ENCODE measurements at places on chromosomes 16 and 17. TPM values are rescaled to one million over a fixed set of nuclear protein-coding genes. Genes with fewer than 3 reads are reported as not detected.

DNA sequence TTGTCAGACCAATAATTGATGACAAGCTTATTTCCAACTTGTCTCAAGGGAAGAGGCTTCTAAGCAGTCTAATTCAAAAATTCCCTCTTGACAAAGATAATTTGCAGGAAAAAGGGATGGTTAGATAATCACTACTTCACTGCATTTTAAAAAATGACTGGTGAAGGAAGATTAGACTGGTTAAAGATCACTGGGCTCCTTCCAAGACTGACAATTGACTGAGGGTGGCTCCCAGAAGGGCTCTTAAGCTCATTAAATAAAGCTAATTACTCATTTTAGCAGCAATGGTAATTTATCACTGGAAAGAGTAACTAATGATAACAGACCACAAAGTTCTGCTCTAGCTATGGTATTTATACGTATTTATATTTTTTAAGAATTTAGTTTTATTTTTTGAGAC, 4.4 kb upstream of the HEATR3 start:
- DNase-seq = no peak

GRCh38 chr17:45640141-45640850, 143.8 kb upstream of the CRHR1 start:
- DNase-seq = peak; percentile 56

DNA sequence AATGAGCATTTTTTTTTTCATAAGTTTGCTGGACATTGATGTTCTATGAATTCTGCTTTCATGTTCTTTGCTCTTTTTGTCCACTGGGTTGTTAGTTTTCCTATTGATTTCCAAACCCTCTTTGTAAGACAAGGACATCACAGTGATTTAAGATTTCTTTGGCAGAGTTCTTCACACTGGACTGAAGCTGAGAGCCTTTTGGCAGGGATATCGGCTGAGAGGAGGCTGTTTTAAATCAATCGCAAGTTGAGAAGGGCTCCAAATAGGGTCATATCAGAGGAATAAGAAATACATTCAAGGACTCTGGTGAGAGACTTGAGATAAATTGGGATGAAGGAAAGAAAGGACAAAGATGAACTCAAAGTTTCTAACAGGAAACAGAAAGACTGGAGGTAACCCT, 165.8 kb upstream of the AXIN2 start:
- no peak for DNase-seq

The MBTPS1 gene
- 118 TPM for total RNA-seq

DNA sequence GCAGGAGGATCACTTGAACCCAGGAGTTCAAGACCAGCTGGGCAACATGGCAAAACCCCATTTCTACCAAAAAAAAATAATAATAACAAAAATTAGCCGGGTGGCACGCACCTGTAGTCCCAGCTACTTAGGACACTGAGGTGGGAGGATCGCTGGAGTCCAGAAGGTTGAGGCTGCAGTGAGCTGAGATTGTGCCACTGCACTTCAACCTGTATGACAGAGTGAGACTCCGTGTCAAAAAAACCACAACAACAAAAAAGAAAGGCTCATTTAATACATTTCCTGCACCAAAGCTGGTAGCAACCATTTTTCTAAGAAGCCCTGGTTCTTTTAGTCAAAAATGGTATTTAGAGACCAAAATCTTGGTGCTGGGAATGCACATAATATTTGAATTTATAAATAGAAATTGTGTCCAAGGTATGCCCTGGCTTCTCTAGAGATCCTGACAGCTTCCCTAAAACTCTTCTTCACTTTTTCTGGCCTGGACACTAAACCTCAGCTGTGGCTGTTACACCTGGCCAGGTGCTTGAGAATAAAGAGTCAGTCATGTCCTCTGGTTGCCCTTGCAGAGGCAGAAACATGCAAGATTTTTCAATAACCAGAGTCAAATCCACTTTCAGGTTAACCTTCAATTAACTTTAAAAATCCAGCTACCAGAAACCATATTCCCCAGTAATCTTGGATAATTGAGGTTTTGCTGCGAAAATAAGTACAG, 35.9 kb downstream of the SCNN1B start:
- no peak for DNase-seq

The GLP2R gene
- not detected for total RNA-seq

The KRT24 gene
- not detected for total RNA-seq

The HBM gene
- not detected for total RNA-seq

DNA sequence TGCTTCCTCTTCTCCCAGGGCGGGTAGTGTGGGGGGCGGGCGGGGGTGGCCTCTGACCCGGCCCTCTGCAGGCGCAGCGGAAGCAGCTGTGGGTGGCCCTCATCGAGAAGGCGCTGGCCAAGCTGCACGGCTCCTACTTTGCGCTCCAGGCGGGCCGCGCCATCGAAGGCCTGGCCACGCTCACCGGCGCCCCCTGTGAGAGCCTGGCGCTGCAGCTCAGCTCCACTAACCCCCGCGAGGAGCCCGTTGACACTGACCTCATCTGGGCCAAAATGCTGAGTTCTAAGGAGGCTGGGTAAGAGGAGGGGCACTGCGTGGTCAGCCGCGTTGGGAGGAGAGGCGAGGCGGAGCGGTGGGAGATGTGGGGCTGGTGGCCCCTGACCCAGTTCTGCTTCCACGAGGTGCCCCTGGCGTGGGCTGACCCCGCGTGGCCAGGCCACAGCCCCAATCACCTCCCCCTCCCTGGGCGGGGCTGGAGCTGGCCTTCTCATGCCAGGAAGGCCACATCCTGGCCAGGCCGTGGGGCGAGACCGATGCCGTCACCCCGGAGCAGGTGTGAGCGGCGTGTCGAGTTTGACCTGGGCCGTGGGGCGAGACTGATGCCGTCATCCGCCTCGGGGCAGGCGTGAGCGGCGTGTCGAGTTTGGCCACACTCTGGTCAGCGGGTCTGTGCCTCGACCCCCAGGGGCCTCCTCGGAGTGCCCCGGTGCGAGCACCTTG, 10.5 kb upstream of the PRR35 start:
- DNase-seq = no peak

The CSF3 gene
- not detected for total RNA-seq

GRCh38 chr17:5234645-5235576, at the start of gene SCIMP:
TSS of gene SCIMP (minus strand) at chr17:5234860. CDS start at chr17:5234755, 105 bp downstream.
- DNase-seq = no peak

DNA sequence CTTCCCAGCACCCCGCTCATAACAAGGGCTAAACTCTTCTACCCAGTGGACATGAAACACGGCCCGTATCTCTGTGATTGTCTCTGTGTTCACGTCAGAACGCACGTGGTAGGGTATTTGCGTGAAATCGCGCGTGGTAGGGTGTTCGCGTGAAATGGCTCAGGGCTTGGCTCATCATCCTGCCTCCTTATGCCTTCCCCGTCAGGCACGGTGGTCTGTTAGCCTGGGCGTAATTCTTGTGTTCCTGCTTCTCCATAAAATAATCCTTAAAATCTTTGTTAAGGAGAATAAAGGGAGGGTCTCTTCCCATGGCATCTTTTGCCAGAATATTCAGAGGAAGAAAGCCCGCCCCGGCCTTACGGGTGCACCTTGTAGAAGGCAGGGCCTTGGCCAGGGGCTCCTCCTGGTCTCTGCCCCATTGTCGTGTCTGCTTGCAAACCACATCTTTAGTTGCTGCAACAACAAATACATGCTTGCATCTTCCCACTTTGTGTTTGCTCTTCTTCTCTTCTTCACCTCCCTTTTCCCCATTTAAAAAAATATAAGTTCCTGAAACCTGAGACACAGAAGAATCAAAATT, 116.7 kb upstream of the CHMP6 start:
- no peak for DNase-seq

The SPIRE2 gene
- 0.35 TPM for total RNA-seq

The GPRC5C gene
- not detected for total RNA-seq

The TBX6 gene
- 0.42 TPM for total RNA-seq

DNA sequence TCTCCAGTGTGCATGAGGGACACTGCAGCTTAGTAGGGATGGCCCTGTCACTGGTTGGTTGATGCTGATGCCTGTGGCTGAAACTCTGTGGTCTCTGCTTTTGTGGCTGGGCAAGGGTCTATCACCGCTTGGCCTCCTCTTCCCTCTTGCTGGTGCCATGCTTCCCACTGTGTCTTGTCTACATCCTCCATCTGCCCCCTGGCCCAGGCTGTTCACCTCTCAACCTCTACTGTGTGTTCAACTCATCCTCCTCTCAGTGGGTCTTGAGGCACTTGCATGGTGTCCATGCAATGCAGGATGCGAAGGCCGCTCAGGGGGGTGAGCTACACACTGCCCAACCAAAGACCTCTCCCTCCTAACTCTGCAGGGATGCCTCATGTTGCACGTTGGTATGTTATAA, 19.8 kb upstream of the SHISA6 start:
- no peak for DNase-seq

GRCh38 chr17:31060791-31061550, 33.8 kb upstream of the NF1 start:
- no peak for DNase-seq

DNA sequence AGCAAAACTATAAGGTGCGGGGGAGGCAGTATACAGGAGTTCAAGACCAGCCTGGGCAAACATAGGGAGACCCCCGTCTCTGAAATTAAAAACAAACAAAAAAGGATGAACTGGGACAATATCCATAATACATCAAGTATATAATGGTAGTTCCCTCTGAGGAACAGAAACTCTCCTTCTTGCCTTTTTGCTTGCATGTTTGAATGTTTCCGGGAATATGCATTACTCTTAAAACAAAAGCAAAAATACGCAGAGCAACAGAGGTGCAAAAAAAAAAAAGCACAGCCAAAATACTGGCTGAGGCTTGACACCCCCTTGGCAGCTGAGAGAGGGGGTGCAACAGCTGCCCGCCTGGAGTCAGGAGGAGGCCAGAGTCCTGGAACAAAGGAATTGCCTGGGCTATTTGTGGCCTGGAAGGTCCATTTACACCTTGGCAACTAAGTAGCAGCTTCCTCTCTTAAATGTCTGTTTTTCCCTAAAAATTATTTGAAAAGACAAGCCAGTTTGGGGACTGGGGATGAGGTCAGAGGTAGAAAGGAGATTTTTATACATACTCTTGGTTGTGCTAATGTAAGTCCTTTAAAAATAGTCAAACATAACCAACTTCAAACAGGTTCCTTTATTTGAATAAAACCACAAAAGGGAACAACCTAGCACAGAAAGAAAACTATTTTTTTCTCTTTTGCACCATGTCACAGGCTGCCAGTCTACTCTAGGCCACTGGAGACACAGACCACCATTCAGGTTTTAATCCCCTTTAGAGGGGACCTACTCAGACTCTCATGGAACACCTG, 19.5 kb downstream of the USP7 start:
- DNase-seq = no peak

The OTOP2 gene
- total RNA-seq = not detected

- no peak for DNase-seq
These were observed 5.3 kb upstream of the ATP2A1 start for GRCh38 chr16:28872952-28873351.

The ABCC11 gene
- total RNA-seq = not detected

DNA sequence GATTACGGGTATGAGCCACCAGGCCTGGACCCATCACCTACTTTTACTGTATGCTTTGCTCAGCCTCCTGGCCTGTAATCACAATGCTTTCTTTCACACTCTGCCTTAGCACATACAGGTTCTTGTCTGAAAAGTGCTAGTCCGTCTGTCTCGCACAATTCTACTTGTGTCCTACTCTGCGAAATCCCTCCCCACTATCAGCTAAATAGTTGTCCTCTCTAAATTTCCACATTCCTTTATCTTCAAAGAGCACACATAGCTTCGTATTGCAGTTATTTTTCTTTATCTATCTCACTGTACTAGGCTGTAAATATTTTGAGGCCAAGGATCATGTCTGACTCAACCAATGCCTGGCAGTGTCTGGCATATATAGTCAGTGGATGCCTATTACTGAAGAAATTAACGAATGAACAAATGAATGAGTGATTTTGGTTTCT, 38.5 kb upstream of the ETV4 start:
- no peak for DNase-seq

The SLC22A31 gene
- total RNA-seq = not detected

DNA sequence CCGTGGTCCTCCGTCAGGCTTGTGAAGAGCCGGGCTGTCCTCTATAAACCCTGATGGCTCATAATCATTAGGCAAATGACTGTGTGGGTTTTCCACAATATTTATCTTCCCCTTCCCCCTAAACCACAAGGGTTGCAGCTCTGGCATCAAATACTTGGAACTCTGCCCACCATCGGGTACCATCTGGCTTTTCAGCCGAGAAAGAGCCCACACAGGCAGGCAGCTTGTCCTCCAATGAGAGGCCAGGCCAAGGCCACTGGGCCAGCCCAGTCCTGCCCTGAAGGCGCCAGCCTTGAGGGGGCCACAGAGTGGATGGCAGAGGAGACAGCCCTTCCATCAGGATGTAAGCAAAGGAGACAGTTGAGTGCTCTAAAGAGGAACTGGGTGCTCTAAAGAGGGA, 31.8 kb upstream of the NAT9 start:
- no peak for DNase-seq

The FOXC2 gene
- total RNA-seq = not detected

Data from CD4-positive, CD25-positive, alpha-beta regulatory T cell (primary cell).